ENCODE measurements at places on chromosomes 4 and X.

- no peak for DNase-seq
These were observed 12.1 kb downstream of the PPP2R3B start for GRCh38 chrX:374596-374995.

GRCh38 chr4:26148927-26149326 is 171.9 kb upstream of the RBPJ start:
- no peak for DNase-seq

DNA sequence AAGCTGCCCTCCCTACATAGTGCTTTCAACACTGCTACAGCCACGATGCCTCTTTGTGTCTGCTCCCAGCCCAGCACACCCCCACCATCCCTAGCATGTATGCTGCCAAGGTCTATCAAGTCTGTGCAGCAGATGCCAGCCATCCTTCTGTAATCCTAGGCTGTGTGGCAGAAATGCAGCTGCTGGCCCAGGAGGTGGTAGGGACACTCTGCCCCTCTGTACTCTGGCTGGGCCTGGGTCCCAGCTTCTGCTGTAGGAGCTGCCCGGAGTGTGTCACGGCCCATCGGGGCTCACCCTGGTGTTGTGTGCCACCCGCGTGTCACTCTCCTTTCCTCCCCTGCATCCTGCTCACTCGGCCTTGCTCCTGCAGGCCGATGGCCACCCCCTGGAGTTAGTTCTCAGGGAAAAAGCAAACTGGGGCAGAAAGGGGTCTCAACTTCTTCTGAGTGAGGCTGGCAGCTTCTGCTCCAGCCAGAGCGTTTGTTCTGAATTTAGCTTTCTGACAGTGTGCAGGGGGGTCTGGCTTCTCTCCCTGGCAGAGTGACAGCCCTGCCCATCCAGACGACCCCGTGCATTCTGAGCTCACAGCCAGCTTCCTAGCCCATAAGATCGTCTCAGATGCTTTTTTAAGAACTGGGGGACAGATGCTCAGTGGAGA is 22.7 kb downstream of the PSAPL1 start:
- DNase-seq = no peak

GRCh38 chr4:15758294-15758693 is 19.8 kb upstream of the CD38 start:
- no peak for DNase-seq

- no peak for DNase-seq
These were observed 682.4 kb upstream of the GRIA3 start for GRCh38 chrX:122501652-122502051.

- DNase-seq = no peak
These were observed 108.8 kb downstream of the SPRY1 start for GRCh38 chr4:123505095-123506010.

DNA sequence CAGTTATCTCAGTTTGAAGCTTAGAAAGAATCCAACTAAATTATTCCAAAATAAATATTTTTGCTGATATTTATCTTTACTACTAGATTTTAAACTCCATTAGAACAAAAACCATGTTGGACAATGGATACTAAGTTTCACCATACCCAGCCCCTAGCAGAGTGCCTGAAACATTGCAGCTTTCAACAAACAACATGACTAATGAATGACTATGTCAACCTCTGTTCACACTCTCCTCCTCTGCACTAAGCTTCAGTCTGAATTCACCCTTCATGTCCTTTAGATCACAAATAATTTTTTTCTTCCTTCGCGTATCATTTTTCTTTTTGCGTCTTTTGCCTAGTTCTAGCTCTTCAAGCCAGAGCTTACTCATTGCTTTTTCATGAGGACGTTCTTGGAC is 315.2 kb downstream of the PCDH10 start:
- DNase-seq = no peak

- DNase-seq = no peak
These were observed 258.1 kb upstream of the IL1RAPL1 start for GRCh38 chrX:28329156-28329555.

DNA sequence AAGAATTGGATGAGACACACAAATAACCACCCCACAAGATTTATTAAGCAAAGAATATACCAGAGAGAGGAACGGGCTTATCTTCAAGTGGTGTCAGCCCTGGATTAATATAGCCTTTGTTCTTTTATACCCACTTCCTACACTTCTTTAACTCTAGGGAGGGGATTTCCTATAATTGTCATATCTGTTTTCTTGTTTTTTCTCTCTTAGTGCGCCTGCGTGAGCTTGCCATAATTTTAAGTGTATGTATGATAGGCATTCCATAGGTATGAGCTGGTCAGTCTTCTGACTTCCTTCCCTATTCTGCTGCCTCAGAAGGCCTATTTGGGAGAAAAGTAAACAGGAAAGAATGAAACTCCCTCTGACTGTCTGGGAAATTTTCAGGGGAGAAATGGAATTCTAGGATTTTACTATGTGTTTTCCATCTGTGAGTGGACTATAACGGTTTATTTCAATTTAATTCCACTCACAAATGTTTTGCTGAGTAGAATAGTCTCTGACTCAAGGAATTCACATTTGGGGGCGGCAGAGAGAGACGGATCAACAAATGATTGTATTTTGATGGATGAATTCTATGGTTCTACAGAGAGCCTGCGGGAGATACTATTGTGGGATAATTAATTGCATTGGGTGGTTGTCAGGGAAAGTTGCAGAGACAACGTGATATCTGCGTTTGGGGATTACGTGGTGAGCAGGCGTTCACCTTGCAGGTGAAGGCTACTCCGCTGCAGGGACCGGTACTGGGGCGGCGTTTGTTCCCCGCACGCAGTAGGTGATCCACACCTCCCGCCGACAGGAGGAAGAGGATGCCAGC is 626 bp upstream of the CEP135 start:
- no peak for DNase-seq

DNA sequence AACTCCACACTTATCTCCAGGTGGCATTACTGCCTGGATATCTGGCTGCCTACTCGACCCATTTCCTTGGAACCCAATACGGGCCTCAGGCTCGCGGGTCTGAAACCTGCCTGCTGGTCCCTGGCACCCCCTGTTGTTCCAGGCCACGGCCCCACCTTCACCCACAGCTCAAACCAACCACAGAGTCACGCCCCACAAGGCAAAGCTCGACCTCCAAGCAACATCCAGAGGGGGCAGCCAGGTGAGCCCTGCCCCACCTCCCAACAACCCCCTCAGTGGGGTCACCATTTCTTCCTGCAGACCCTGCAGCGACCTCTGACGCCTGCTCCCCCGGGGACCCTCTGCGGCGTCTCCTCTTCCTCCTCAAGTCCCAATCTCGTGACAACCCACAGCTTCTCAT is 76.2 kb downstream of the WFS1 start:
- no peak for DNase-seq

DNA sequence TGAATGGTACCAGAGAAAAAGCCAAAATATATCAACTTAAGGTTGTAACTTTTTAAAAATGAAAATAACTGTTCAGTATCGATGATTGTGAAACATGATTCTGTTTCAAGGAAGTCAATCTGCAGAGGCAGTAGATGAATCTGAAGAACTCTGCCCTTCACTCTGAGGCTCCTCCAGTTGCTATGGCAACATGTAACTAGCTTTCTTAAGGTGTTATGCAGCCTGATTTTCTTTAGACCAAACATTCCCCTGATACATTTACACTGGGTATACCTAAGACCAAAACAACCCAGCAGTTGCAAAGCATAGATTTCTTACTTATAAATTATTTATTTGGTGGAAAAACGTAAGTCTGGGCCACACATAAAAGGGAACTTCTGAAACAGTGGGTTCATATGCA is 133.6 kb upstream of the RASGEF1B start:
- no peak for DNase-seq
